ENCODE measurements at places on chromosomes 16 and 17.

DNA sequence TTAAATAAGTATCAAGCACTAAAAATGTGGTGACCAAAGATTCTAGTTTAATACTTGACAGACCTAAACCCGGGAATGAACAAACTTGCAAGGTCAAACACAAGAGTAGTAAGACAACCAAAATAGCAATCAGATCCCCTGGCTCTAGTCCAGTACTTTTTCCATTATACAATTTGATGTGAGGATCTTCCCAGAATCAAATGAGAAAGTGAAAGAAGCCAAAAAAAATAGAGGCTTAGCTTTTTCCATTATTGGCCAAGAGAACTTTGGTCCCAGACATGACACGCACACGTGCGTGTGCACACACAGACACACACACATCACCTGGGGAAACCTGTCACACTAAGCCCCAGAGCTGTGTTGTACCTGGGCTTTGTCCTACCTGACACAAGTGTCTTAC lies 300.6 kb upstream of the CDH5 start:
- no peak for DNase-seq

DNA sequence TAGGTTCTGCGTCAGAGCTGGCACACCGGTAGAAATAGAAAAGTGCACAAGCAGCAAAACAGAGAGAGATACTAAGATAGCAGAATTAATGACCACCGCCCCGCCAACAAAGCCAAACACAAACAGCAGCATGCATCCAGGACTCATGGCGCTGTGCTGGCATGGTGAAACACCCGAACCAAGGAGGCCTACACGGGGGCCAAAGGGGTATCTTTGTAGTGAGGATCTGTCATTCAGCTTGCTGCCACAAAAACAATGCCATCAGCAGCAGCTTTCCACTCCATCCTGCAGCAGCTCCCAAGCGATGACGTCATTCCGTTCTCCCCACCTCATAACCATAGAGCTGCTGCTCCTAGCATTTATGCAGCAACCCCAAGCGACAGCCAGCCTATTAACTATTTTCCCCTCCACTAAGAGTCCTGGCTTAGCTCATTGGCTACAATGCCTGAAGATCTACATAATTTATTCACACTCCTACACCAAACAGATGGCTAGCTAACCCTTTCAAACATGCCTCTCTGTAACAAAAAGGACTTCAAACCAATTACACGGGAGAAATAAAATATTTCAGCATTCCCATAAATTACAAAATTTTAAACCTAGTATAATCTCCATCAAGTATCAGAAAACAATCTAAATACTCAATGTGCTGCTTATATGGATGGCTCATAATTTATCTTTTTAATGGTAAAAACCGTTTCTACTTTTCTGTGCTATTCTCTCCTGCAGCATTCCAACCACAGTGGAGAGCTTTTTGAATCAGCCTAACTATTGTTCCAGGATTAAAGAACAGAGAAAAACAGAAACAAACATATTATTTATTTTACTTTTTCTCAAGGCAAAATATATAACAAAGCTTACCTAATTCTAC lies 73.9 kb downstream of the SPAG9 start:
- peak; percentile 100 for DNase-seq

DNA sequence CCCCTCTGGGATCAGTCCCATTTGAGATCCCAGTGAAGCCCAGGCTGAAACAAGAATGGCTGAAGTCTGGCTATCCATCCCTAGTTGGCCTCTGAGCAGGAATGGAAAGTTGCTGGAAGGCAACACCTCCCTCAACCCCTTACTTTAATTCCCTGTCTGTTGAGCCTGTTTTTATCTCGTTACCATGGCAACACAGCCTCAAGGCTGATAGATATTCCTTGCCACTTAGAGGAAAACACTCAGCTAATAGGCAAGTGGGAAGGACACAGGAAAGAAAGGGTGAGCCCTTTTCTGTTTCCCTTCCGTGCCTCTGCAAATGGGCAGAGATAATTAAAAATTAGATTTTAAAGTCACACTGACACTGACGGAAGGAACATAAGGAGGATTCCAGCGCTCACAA lies 75.5 kb upstream of the CLEC3A start:
- no peak for DNase-seq

- no peak for DNase-seq
Measured at GRCh38 chr16:77213542-77214106, 14.4 kb downstream of the SYCE1L start.

DNA sequence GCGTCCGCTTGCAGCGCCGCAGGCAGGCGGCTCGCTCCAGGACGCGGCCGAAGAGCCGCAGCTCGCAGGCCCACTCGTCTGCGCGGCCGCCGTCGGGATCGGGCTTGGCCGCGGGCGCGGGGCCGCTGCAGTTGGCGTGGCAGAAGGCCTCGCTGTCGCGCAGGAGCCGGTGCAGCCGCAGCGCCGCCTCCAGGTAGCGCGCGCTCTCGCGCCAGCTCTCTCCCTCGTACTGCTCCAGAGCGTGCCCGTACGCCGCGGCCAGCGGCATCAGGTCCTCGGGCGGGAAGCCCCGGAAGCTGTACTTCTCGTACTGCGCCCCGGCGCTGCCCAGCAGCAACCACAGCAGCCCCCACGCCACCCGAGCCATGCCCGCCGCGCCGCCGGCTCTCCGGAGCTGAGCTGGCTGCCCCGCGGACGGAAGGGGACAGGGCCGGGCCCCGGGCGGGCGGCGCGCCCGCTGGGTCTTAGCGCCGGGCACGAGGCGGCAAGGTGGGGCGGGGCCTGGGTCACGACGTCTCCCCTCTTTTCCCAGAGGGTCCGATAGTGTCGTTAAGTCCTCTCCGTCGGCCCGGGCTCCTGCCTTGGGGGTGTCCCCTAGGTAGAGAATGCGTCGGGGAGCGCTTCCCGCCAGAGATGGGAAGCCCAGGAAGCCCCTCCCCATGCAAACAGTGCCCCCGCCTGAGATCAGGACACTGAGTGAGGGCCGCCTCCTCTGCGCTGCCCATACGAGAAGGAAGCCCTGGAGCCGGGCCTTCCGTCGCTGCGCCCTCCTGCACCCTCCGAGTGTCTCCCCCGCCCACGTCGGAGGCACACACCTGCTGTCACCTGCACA lies at the start of gene P3H4:
Gene P3H4 (minus strand): TSS at position 401 of the 832 bp plus-strand sequence. CDS start 34 bp downstream, at position 367.
- peak; percentile 85 for DNase-seq

GRCh38 chr17:50062293-50063243 lies 6.7 kb downstream of the ITGA3 start:
- DNase-seq: no peak

- DNase-seq: no peak
Measured at GRCh38 chr16:68309799-68310198, 947 bp downstream of the SLC7A6OS start.

DNA sequence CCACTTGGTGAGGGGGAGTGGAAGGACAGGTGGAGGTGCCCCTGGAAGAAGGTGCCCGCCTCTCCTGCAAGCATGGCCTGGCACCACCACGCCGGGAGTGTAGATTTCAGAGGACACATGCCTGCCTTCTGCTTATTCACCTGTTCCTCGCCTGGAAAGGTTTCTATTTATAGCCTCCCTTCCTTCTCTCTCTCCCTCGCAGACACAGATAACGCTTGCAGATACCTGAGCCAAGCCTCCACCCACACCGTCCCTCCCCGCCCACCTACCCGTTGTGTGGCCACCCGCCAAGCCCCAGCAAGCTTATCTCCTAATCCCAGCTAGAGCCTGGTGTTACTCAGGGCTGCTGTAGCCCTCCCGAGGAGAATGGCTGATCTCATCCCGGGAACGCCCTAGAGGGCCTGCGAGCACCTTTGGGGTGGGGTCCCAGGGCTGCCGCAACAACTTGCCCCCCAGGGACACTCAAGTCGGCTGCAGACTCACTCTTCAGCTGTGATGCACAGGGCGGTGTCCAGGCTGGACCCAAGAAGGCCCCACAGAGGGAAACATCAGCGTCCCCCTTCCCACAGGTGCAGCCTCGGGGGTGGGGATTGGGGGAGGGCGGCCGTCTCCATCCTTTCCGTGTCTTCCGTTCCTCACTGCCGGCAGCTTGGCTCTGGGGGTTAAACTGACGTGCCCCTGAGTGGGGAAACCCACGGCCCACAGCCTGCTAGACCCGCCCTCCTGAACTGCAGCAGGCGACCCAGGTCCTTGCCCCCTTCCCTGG lies 1.9 kb upstream of the SNAI3 start:
- DNase-seq: peak; percentile 54

- no peak for DNase-seq
Measured at GRCh38 chr16:58699151-58699550, 14.6 kb upstream of the SLC38A7 start.

DNA sequence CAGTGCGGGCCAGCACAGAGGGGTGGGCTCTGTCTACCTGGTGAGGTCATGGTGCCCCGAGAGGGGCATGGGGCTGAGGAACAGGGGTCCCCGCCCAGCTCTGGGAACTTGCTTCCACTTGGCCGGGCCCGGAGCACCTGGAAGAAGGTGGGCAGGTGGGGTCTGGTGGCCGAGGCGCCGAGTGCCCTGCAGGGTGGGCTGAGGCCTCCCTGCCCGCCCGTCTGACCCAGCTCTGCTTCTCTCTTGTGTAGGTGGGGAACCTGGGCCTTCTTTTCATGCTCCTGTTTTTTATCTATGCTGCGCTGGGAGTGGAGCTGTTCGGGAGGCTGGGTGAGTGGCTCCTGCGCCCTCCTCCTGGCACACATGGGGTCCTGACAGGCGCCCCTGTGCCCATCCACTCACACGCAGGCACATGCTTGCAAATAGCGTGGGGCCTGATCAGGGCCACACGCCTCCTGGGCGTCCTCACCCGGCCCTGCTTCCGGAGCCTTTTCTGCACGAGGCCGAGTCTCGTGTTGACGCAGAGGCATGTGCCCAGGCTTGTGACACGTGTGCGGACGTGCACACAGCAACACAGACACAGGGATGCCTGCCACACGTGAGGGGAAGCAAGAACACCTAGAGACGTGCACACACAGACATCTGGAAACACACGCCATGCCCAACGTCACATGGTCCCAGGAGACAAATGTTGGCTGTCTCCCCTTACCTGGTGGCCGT lies 8.2 kb downstream of the TPSG1 start:
- DNase-seq: no peak

GRCh38 chr16:9232102-9232770 lies 140.8 kb downstream of the HAPSTR1 start:
- DNase-seq: no peak

- no peak for DNase-seq
Measured at GRCh38 chr16:5634666-5635180, 537.1 kb upstream of the EEF2KMT start.

All from NCI-H2081 (cell line).